ENCODE measurements at places on chromosomes 6 and 20.

- no peak for DNase-seq
Observed at GRCh38 chr6:42511803-42512422, 51.9 kb upstream of the UBR2 start.

DNA sequence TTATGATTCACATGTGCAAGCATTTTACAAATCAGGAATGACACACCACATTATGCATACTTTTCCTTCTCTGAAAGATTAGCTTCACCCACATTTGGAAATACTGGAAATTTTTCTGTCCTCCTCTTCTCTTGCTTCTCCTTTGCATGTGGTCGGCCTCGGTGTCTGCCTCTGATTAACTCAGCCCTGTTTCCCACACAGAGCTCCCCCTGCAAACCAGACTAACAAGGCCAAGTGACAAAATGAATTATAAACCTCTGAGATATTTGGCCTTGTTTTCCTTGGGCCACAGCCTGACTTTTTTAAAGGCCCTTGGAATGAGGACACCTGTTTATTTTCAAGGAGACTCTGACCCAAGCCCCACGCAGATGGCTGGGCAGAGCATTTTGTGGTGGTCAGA lies 9.0 kb upstream of the CCN6 start:
- no peak for DNase-seq

DNA sequence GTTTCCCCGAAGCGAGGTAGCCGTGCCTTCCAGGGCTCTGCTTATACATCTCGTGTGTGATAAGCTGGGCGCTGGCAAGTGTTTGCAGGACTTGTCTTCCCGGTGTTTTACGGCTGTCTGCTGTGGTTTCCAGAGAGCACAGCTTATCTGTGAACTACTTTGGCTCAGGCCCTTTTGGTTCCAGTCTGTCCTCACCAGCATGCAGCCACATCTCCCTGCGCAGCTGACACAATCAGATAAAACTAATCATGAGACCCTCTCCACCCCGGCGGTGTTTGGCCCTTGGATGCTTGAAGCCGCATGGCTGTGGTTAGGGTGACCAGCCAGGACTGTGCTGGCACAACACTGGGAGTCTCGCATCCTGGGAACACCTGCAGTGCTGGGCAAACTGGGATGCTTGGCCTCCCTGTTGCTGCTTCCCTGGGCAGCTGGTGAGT lies 241.8 kb upstream of the FOXQ1 start:
- DNase-seq = no peak

DNA sequence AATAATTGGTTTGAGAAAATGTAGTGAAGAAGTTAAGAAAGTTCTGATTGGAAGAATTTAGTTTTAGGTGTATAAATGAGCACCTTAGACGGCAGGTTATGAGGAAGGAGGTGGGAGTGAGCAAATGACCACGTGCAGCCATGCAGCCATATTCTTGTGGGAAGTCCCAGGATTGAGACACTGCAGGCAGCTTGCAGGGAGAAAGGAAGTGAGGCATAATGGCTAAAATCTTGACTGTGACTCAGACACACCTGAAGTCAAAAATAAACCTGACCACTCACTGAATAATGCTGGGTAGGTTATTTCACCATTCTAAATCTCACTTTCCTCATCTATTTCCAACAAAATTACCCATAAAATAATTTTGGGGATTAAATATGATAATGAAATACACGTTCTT lies 16.6 kb downstream of the DSE start:
- DNase-seq = no peak

- DNase-seq = no peak
Observed at GRCh38 chr6:32224696-32225095, 829 bp upstream of the NOTCH4 start.

- no peak for DNase-seq
Observed at GRCh38 chr6:797479-798077, 104.6 kb upstream of the EXOC2 start.

GRCh38 chr6:4025681-4026080 lies 53.3 kb downstream of the FAM217A start:
- DNase-seq = no peak

GRCh38 chr20:62473717-62474603 lies 1.8 kb downstream of the GATA5 start:
- no peak for DNase-seq

GRCh38 chr6:74598462-74599393 lies 607.1 kb downstream of the COL12A1 start:
- DNase-seq = peak; percentile 46

DNA sequence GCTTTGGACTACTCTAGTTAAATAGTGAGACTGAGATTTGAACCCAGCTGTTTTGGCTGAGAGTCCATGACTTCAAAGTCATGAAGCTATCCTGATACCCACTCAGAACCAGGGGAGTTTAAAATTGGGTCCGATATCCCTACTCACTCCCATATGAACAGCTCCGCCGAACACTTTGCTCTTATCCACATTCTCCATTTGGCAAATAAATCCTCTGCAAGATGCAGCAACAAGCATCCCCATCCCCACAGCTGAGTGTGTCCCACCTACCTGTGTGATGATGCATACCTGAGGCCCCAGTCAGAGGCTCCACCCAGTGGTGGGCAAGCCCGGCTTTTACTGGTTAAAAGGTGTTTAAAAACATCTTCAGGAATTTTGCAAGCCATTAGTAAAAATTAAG lies 108.3 kb upstream of the SLC24A3 start:
- DNase-seq = no peak
